ENCODE measurements at places on chromosomes 13 and 19.

- DNase-seq = no peak
Measured at GRCh38 chr13:97111756-97112155, 110.4 kb upstream of the MBNL2 start.

DNA sequence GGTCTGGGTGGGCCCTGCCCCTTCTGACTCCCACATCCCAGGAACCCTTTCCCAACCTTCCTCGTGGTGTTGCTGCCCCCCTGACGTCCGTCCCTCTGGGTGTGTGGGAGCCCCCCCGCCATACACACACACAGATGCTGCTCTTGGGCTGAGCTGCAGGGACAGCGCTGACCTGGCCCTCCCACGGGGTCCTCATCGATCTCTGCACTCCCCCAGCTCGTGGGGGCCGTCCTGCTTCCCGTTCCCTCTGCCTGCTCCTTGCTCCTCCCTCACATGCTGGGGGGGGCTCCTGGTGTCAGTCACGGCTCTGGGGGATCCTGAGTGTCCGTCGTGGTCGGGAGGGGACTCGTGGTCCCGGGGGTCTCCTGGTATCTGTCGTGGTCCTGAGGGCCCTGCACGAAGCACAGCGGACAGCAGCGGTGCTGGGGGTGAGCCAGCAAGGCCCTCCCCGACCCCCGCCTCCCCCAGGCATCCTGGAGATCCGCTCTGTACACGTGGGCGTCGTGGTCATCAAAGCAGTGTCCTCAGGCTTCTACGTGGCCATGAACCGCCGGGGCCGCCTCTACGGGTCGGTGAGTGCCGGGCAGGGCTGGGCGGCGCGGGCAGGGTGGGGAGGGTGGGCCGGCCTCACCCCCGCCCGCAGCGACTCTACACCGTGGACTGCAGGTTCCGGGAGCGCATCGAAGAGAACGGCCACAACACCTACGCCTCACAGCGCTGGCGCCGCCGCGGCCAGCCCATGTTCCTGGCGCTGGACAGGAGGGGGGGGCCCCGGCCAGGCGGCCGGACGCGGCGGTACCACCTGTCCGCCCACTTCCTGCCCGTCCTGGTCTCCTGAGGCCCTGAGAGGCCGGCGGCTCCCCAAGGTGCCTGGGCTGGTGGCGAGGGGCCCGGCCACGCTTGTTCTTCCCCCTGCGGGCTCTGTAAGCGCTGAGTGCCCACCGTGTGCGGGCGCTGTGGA is 3.4 kb downstream of the FGF22 start:
- DNase-seq = no peak

- no peak for DNase-seq
Measured at GRCh38 chr19:19655641-19656343, 7.7 kb downstream of the ATP13A1 start.

- no peak for DNase-seq
Measured at GRCh38 chr19:610801-611480, 21.3 kb downstream of the HCN2 start.

- no peak for DNase-seq
Measured at GRCh38 chr13:40922437-40923040, 96.6 kb downstream of the ELF1 start.

GRCh38 chr19:51726049-51726448 is 2.3 kb upstream of the HAS1 start:
- peak; percentile 75 for DNase-seq

GRCh38 chr13:33992881-33993336 is 175.0 kb downstream of the RFC3 start:
- no peak for DNase-seq

DNA sequence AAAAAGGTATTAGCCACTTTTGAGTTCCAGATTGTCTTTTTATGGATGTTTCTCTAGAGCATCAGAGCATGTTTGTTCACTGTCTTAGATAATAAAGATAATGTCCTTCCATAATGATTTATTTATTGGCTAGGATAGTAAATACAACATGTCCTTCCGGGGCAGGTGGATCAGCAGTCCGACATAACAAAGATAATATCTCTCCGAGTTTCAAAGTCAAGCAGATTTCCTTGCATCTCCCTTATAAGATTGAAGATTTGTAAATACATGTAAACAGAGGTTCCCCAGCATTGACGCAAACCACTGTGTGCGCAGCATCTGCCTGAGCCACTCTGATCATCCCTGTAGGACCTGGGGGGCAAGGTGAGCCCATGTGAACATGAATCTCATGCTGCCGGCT is 8.8 kb upstream of the KLK15 start:
- no peak for DNase-seq

DNA sequence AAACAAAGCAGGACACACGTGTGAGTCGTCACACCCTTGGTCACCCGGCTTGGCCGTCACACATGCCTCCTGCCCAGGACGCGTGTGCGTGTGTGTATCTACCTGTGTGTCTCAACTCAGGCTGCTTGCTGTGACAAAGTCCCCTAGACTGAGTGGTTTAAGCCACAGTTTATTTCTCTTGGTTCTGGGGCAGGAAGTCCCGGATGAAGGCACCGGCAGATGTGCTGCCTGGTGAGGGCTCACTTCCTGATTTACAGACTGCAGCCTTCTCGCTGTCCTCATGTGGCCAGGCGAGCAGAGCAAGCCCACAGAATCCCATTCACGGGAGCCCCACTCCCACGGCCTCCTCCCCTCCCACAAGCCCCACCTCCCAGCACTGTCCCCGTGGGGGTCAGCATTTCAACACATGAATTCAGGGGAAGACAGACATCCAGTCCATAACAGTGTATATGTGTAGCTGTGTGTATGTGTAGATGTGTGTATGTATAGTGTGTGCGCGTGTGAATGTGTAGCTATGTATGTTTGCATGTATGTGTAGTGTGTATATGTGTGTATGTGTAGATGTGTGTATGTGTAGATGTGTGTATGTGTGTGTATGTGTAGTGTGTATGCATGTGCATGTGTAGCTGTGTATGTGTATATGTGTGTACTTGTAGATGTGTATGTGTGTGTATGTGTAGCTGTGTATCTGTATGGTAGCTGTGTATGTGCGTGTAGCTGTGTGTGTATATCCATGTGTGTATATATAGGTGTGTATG is 51.5 kb downstream of the MCF2L start:
- DNase-seq = no peak

DNA sequence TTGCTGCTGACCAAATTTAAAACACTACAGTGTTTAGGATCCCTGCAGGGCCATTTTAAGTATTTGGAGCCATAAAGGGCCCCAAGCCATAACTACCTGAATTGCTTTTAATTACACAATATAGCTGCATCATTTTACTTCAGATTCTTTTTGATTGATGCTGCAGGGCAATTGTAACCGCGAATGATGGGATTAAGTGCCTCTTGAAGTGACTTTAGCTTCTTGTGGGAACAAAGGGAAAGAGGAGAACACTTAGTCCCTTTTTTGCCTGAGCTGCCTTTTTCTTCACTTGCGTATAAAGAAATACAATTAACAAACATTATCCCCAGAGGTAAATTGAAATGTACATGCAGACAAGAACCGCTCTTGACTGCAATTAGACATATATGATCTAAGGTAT is 228.5 kb downstream of the ZIC5 start:
- DNase-seq = no peak

GRCh38 chr13:25085125-25085742 is 10.7 kb upstream of the PABPC3 start:
- peak; percentile 89 for DNase-seq

DNA sequence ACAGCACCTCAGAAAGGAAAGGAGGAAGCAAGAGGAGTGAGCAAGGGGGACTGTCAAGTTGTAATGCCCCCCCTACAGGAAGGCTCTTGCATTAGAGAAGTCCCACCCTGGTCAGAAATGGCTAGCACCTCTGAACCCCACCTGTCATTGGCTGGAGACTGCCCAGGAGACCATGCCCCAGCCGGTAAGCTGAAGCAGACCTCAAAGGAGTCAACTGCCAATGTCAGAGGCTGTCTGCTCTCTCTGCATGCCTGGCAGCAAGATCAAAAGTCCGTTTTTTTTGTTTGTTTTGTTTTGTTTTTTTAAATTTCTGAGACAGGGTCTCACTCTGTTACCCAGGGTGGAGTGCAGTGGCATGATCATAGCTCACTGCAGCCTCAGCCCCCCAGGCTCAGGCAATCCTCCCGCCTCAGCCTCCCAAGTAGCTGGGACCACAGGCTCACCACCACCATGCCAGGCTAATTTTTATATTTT is 8.1 kb upstream of the BCL3 start:
- DNase-seq = no peak

DNA sequence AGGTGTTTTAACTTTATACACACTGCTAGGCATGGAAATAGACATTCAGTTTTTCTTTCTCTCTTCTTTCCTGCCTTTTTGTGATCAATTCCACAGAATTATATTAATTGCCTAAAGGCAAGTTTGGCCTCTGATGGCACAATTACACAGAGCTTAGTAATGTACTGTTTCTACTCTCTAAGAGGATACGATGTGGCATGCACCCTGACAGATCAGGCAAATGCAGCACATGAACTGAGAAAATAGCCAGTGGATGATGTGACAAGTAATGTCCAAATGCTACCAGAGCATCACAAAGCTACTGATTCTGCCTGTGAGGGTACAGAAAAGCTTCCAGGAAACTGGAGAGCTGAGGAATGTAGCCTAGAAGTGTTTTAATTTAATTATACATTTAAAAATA is 233.8 kb upstream of the PRR20A start:
- no peak for DNase-seq

DNA sequence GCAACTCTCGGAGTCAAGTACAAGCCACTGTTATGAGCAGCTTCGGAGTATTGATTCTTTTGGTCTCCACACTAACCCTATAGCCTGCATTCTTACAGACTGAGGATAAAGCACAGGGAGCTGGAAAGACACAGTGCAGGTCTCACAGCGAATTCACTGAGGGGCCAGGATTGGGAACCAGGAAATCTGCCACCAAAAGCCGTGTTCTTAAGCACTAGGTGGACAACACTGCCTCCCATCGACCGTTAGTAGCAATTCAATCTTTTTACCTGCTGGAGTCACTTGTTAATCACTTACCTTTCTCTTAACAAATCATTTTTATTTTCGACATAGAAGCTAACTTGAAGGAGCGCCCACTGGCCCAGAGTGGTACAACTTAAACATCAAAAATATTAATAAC is 6.3 kb downstream of the PMIS2 start:
- DNase-seq = no peak

DNA sequence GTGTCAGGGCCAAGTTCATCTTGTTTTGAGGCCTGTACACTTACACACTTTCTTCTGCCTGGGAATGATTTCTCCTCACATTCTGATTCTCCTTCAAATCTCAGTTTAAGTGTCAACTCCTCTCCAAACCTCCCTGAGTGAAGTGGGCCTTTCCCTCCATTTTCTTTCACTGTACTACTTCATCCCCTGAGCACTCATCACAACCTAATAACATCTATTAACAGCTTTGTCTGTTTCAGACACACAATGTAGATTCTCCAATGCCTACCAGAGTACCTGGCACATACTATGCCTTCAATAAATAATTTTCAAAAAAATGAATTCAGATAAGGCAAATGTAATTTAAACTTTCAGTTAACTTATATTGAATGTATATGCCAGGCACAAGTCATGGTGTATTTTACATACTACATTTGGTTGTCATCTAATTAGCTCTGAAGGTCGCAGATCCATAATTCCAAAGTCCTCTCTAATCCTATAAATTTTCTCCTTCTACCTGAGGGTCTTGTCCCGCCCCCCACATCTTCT is 357 bp upstream of the COG6 start:
- no peak for DNase-seq

GRCh38 chr19:49362929-49363267 is 682 bp upstream of the TEAD2 start:
- DNase-seq = no peak

DNA sequence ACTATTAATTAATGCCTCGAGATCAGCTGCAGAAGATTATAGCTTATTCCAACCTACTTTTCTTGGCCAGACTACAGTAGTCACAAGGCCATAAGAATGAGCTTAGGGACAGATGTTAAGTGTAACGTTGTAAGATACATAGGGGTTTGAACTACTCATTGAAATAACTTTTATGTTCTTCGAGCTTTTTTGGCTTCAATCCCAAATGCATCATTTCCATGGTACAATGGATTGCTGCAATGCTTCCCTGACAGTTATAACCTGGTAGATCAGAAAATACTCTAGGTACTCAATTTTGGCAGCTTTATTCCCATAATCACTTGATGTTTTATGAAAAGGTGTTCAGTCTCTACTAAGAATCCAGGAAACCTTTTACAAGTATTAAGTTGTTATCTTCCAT is 2216.7 kb upstream of the PCDH20 start:
- DNase-seq = no peak

DNA sequence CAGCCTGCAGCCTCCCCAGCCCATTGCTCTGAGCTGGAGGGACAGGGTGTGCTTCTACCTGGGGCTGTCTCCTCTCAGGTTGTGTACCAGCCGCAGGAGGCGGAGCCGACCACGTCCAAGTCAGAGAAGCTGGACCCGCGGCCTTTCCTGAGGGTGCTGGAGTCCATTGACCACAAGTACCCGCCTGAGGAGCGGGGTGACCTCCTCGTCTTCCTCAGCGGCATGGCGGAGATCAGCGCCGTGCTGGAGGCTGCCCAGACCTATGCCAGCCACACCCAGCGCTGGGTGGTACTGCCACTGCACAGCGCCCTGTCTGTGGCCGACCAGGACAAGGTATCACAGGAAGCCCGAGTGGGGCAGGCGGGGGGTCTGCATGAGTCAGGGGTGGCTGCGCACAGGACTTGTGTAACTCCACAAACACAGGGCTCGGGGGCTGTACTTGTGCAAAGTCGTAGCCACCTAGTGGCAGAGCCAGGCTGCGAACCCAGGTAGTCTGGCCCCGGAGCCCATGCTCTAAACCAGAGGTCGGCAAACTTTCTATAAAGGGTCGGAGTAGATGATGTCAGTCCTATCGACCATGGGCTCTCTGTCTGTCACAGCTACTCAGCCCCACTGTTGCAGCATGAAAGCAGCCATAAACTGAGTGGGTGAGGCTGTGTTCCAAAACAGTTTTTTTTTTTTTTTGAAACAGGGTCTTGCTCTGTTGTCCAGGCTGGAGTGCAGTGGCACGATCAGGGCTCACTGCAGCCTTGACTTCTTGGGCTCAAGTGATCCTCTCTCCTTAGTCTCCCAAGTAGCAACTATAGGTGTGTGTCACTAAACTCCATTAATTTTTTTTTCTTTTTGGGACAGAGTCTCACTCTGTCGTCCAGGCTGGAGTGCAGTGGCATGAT is 8.9 kb downstream of the DHX34 start:
- no peak for DNase-seq

DNA sequence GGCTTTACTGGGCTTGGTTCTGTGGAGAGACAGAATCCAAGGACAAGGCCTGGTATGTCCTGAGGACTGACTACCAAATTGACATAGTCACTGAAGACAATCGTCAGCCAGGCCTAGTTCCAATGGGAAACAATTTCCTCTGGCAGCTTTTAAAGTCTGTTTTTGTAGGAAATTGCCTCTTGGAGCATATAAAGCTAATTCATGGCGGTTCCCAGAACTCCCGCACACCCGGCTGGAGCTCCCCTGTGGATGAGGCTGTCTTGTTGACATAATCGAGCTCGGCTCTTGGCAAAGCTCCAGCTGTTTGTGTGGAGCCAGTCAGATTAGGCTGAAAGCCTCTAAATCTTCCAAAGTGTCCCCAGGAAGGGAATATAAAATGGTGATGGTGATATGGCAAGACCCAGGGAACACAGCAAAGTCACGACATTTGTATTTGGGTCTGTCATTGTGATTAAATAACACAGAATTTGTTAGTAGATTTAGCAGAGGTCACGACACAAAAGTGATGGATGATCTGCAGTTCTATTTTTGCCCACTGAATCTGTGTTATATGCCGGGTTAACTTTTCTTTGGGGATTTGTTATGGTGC is 395.0 kb downstream of the PCDH9 start:
- peak; percentile 67 for DNase-seq
